Heart right ventricle (tissue), 16 donors: ENCODE measurements at places on chromosomes 16 and 17.

GRCh38 chr16:66924527-66925321 is 611 bp downstream of the RRAD start:
- DNase-seq = no peak

GRCh38 chr17:60193482-60193881 is 43.7 kb downstream of the CA4 start:
- no peak for DNase-seq

DNA sequence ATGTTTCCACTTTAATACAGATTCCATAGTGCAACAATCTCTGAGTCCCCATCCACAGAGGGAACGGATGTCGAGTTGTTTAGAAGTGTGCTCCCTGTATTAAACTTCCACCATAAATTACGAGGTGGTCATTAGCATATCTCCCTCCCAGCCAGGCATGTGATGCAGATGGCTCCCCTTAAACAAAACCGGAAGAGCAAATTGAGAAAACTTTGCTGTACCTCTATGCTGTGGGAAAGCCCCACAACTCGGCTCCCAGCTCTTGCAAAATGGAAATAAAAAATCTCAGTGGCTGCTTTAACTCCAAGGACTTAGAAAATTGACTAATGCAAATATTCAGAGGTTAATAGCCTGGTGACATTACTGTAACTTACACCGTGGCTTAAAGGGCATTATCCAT is 290.9 kb downstream of the MAF start:
- DNase-seq = no peak

- DNase-seq = no peak
These were observed 11.0 kb upstream of the RCVRN start for GRCh38 chr17:9916108-9916507.

DNA sequence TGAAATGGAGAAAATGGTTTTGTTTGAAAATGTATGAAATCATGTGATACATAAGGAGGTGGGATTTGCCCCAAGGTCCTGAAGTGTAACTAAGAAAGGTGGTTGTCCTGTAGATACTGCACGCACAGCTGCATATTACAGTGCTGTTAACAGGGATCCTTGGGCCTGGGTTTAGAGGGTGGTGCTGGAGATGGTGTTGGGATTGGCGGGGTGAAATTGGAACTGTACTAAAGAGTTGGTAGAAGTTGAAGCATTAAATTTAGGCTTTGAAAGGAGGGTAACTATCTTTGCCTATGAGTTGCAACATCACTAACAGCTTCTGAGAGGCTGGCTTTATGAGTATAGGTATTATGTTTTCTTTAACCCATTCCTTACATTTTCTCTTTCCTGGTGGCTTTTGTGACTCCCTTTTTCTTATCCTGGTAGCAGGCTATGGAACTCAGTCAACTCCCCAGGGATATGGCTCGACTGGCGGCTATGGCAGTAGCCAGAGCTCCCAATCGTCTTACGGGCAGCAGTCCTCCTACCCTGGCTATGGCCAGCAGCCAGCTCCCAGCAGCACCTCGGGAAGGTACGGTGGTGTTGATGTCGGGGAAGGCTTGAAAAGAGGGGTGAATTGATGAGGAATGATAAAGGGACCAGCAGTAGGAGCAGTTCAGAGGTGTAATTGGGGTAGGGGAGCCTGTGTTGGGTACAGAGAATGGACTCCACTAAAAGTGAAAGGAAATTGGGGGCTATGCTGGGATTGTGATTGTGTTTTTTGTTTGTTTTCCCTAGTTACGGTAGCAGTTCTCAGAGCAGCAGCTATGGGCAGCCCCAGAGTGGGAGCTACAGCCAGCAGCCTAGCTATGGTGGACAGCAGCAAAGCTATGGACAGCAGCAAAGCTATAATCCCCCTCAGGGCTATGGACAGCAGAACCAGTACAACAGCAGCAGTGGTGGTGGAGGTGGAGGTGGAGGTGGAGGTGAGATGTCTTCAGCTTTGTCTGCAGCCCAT is 3.8 kb downstream of the FUS start:
- no peak for DNase-seq

- no peak for DNase-seq
These were observed 530 bp downstream of the NAA60 start for GRCh38 chr16:3444032-3444388.

GRCh38 chr17:45092911-45093430 is 31.9 kb downstream of the NMT1 start:
- DNase-seq = peak; percentile 77

DNA sequence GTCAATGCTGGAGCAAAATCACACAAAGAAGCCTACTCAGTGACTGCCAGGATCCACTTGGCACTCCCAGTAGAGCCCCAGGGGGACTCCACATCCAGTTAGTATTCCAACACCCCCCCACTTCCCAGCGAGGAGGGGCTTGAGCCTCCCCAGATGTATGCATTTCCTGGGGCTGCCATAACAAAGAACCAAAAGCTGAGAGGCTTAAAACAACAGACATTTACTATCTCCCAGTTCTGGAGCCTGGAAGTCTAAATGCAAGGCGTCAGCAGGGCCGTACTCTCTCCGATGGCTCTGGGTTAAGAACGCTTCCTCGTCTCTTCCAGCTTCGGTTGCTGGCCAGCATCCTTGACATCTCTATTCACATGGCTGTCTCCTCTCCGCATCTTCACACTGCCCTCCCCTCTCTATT is 23.0 kb upstream of the GNA13 start:
- DNase-seq = no peak

DNA sequence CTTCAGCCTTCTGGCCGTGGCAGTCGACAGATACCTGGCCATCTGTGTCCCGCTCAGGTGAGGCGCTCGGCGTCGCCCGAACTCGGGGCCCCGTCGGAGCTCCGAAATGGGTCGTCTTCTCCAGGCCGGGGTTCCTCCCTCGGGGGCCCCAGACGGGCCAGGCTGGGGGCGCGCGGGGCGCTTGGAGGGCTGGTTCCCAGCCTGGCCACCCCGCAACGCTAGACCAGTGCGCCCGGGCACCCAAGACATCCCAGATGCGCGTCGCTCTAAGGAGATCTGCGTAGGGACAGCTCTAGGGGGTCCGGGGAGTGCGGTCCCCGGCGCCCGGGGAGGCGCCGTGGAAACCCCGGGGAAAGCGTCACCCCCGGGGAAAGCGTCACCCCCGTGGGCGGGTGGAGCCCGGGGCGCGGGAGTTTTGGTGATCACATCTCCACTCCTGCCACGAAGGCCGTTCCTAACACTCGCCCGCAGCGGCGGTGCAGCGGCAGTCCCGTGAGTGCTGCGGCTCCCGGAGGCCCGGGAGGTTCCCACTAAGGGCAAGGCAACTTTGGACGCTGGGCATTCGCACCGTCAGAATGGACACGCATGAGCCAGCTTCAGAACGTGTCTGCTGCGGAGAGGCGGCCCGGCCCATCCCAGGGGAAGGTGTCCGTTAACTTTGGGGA is 729 bp downstream of the ADORA2B start:
- peak; percentile 26 for DNase-seq

GRCh38 chr17:49583889-49584288 is 8.2 kb downstream of the NXPH3 start:
- no peak for DNase-seq

- DNase-seq = no peak
These were observed 126.1 kb downstream of the IRX5 start for GRCh38 chr16:55056585-55057401.

- DNase-seq = no peak
These were observed 4.6 kb upstream of the DDX52 start for GRCh38 chr17:37647856-37648255.

- no peak for DNase-seq
These were observed 358.3 kb upstream of the SOX9 start for GRCh38 chr17:71762526-71762925.

GRCh38 chr16:9932919-9933653 is 249.1 kb downstream of the GRIN2A start:
- DNase-seq = no peak

DNA sequence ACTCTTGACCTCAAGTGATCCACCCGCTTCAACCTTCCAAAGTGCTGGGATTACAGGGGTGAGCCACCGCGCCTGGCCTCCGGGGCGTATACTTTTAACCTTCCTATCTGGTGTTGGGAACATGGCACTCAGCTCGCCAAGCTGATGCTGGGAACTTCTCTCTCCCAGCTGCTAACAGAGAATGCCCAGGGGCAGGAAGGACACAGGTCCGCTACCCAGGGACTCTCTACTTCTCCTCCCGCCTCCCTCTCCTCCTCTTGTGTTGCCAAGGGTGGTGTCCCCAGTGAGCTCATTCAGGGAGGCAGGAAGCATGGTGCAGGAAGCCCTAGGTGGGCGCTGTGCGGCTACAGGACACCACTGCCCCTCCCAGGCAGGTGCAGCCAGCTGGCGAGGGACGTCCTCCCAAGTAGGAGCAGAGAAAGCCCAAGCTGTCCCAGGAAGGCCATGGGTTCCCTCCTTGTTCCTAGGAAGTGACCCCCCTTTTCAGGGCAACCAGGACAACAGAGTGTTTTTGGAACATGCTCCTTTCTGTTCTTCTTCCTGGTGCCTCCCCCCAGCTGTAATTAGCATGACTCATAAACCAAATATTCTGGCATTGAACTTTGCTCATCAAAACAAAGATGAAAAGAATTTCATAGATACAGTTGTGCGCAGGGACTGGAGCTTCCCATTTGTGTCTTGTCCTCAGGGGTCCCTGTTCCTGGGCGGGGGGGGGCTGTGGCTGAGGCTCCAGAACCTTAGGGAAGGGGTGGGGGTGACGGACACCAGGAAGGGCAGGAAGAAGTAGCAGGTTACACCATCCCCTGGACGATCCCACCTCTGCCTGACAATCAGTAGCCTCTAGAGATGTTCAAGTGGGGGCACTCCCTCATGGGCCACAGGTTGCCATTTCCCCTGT is 2.7 kb downstream of the C1QTNF1 start:
- DNase-seq = no peak

GRCh38 chr17:29661213-29661612 is 38.5 kb upstream of the CORO6 start:
- no peak for DNase-seq

DNA sequence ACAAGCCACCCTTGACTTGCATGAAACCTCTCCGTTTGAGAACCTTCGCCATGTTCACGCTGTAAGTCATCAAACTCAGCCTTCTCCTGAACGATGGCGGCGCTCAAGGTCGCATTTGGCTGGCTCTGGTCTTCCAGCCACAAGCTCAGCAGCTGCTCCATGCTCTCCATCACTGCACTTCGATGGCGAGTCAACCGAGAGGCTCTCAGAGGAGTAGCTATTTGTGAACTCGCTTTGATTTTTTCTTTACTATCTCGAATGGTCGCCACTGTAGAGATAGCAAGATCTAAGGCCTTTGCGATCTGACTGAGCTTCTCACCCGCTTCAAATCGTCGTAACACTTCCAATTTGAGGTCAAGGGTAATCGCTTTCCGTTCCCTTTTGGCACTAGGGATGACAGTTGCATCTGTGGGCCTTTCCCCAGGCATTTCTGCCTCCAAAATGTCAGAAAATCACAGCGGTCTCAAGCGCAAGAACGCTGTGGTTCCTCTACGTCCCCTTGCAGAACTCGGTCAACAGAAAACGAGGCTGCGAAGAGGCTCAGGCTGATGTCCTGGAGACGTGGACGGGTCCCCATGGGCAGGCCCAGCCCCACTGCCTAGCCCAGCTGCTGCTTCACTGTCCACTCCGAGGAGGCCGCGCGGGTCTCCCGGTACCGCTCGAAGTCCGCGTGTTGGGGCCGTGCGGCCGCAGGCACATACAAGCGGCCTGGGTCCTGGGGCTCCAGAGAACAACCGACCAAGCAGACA is 23.1 kb downstream of the DEF8 start:
- DNase-seq = no peak

- DNase-seq = peak; percentile 71
These were observed 28.8 kb downstream of the ZCCHC14 start for GRCh38 chr16:87463722-87464690.

GRCh38 chr17:33712120-33712519 is 419.0 kb upstream of the ASIC2 start:
- DNase-seq = no peak

- no peak for DNase-seq
These were observed at the start of gene GSG1L2 for GRCh38 chr17:9821921-9822320. Gene GSG1L2 (minus strand): TSS chr17:9822079. CDS start chr17:9822071, 8 bp downstream.

GRCh38 chr17:27473190-27473747 is 17.0 kb downstream of the KSR1 start:
- no peak for DNase-seq
